Right lung (tissue), 10 donors: ENCODE measurements at places on chromosomes 11 and 22.

- no peak for DNase-seq
These were observed 43.3 kb downstream of the RBFOX2 start for GRCh38 chr22:35985371-35985770.

DNA sequence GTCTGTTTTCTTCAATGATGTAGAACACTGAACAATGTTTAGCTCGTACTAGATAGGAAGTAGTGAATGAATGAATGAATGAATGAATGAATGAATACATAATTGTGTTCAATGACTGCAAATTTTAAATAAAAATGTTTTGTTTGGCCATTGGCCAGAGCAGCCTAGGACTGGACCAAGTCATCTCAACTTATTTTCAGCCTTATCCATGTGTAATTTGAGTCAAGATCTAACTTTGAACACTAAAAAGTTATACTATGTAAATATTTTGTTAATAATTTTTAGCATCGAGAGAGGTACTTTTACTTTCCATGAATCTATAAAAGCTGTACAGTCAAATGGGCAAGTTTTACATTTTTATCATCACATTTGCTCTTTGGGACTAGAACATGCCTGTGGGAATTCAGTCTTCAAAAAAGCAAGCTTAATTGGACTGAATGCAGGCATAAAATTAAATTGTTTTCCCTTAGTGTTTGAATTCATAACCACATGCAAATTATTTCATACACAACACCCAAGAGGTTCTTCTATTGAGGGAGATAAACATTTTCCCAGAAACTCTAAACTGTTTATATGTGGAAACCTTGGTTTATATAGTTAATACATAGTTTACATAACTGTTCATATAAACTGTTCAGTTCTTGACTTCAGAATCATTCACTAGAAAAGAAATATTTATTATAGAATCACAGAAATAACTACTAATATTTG is 222.1 kb upstream of the ANO3 start:
- DNase-seq = no peak

DNA sequence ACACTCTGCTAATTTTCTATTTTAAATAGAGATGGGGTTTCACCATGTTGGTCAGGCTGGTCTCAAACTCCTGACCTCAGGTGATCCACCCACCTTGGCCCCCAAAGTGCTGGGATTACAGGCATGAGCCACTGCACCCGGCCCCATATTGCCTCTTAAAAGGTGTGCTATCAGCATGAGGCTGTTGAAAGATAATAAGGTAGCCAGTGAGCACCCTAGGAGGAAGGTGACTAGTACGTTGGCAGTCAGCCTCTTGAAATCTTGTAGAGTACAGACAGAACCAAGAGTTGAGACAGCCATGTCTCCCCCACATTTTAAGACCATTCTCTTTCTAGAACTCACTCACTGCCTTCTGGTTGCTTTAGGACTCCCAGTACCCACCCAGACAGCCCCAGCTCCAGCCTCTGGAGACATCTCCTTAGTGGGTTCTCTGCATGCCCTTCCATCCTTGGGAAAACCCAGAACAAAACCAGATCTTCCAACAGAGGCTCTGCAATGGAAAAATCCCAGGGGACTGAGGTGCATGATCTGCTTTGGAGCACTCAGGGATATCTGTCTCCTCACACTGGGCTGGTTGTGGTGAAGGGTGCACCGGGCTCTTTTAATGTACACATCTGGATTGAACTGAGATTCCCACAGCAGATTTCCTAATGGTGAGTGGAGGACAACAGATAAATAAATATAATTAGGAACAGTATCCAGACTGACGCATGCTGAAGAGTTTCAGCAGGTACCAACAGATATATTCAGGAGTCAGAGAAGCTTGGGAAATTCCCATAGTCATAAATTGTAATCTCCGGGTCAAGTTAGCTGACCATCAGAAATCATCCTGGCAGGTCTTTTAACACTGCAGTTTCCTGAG is 49.4 kb downstream of the LRRC74B start:
- no peak for DNase-seq

DNA sequence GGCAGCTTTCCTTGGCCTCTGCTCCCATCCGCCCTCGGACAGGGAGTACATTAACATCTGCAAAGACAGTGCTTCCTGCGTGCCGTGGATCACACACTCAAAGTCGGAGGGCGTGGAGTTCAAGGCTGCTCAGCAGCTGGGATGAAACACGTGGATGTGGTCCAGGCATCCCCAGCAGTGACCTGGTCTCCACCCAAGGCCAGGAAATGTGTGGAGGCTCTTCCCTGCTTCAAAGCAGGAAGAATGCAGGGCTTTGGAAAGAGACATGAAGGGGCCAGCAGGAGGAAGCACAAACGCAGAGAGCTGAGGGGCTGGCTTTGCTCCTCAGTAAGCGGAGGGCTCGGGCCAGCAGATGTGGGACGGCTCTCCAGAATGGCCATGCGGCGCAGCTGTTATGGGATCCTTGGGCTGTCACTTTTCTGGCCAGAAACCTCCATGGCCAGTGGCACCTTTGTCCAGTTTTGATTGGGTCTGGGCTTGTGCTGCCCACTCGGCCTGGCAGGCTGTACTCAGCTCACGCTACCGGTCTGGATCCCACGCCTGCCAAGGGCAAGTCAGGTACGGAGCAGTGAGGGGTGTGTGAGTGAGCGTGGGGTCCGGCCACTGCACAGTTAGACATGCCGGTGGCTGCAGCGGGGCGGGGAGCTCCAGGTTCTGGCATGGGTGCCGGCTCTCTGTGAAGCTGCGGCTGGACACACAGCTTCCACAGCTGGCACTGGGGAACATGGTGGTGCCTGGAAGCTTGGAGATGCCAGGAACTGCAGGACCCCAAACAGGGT is 438.0 kb downstream of the TBC1D22A start:
- DNase-seq = peak; percentile 52

- peak; percentile 39 for DNase-seq
These were observed 122.2 kb downstream of the APOL5 start for GRCh38 chr22:35839841-35840301.

GRCh38 chr11:133038850-133039249 is 493.5 kb downstream of the OPCML start:
- DNase-seq = no peak

GRCh38 chr11:106399076-106399511 is 321.6 kb downstream of the AASDHPPT start:
- DNase-seq = peak; percentile 2

DNA sequence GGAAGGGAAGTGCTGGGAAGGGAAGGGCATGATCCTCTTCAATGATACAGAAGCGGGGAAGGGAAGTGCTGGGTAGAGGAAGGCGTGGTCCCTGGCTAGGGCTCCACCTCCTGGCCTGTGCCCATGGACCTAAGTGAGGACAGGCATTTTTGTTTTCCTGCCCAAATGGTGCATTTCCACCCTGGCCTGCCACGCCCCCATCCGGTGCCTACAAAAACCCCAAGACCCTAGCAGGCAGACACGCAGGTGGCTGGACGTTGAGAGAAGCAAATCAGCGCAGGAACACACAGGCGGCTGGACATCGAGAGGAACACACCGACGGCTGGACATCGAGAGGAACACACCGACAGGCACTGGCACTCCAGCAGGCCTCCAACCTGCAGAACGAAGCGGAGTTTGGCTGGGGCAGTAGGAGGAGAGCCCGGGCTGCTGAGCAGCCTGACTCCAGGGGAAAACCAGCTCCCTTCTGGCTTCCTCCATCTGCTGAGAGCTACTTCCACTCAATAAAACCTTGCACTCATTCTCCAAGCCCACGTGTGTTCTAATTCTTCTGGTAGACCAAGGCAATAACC is 628.3 kb downstream of the BUD13 start:
- DNase-seq = no peak

DNA sequence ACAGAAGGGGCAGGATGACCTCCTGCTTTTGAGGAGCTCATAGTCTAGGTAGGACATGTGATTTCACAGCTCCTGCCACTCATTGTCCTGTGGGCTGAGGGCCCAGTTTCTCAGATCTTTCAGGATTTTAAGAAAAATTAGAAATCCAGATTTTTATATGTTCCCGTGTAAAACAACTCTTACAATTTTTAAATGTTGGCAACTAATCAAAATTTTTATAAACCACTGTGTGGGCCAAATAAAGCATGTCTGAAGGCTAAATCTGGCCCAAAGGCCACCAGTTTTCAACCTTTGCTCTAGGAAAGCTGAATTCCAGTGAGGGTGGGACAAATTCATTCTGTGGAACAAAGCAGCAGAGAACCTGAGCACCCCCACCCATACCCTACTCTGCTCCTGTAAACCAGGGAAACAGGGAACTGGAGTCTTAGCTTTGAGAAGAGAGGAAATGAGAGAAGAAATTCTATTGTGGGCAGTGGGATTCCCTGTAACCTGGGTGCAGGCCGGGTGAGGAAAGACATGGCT is 20.6 kb downstream of the LRRC32 start:
- no peak for DNase-seq

- no peak for DNase-seq
These were observed 503.2 kb downstream of the OPCML start for GRCh38 chr11:133029107-133029506.

GRCh38 chr11:9142732-9143131 is 51.3 kb upstream of the SCUBE2 start:
- DNase-seq = no peak

GRCh38 chr11:14137284-14137683 is 174.8 kb downstream of the SPON1 start:
- DNase-seq = no peak

DNA sequence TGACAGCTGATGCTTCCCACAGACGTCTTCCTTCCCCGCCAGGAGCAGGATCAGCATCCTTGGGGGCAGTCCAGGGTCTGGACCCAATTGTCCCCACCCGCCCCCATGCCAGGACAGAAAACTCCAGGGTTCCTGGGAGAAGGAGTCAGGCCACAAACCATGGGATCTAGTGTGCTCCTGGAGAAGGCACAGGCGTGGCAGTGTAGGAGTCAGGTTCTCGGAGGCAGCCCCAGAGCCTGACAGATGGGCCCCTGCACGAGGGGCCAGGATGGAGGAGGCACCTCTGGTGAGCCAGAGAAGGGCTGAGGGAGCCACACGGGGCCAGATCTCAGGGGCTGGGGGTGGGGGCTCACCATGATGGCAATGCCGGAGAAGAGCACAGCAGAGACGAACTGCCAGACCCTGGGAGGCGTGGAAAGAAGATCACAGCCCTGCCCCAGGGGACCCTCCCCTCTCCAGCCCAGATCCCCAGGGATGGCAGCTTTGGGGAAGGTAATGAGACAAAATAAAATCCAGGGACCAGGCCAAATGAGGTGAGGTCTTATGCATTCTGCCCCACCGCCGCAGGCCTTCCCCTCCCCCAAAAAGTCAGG is 13.6 kb downstream of the TP53I11 start:
- no peak for DNase-seq

GRCh38 chr11:1277936-1278512 is 31.4 kb downstream of the TOLLIP start:
- DNase-seq = no peak

GRCh38 chr22:22822106-22822505 is 65.5 kb upstream of the IGLL5 start:
- no peak for DNase-seq

GRCh38 chr11:112650527-112650926 is 310.7 kb upstream of the NCAM1 start:
- DNase-seq = no peak

DNA sequence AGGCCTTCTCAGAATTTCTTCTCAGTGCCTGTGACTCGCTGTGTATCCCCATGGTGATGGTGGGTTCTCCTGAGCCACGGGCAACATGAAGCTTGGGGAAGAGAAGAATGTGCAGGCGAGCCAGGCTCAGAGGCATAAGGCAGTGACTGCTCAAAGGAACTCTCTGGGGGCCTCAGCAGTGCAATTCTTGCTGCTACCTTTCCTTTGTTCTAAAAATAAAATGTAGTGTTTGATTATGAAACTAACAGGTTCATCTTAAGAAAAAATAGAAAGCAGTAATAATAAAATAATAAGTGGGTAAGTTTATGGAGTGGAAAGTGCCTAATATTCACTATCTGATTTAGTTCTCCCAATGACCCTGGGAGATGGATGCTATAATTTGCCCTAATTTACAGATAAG is 46.7 kb downstream of the MEI1 start:
- DNase-seq = no peak

- DNase-seq = no peak
These were observed 62.7 kb upstream of the ARHGAP42 start for GRCh38 chr11:100624346-100624745.

- no peak for DNase-seq
These were observed 6.5 kb downstream of the SF1 start for GRCh38 chr11:64771861-64772260.

DNA sequence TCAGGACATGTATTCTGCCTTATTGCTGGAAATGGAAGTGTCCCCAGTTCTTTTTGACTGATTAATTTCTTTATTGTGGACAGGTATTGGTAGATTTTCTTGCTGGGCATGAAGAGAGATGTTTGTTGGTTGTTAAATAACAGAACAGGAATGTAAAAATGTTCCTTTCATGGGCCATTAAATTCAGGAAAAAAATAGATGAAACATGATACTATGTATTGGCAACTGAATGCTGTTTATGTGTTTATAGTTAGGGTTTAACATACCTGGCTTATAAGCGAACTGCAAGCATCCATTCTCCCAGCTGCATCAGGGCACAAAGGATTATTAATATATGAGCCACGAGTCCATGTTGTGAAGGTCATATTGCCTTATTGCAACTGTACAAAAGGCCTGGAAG is 368.5 kb downstream of the NELL1 start:
- no peak for DNase-seq

GRCh38 chr11:112694245-112694644 is 267.0 kb upstream of the NCAM1 start:
- no peak for DNase-seq

DNA sequence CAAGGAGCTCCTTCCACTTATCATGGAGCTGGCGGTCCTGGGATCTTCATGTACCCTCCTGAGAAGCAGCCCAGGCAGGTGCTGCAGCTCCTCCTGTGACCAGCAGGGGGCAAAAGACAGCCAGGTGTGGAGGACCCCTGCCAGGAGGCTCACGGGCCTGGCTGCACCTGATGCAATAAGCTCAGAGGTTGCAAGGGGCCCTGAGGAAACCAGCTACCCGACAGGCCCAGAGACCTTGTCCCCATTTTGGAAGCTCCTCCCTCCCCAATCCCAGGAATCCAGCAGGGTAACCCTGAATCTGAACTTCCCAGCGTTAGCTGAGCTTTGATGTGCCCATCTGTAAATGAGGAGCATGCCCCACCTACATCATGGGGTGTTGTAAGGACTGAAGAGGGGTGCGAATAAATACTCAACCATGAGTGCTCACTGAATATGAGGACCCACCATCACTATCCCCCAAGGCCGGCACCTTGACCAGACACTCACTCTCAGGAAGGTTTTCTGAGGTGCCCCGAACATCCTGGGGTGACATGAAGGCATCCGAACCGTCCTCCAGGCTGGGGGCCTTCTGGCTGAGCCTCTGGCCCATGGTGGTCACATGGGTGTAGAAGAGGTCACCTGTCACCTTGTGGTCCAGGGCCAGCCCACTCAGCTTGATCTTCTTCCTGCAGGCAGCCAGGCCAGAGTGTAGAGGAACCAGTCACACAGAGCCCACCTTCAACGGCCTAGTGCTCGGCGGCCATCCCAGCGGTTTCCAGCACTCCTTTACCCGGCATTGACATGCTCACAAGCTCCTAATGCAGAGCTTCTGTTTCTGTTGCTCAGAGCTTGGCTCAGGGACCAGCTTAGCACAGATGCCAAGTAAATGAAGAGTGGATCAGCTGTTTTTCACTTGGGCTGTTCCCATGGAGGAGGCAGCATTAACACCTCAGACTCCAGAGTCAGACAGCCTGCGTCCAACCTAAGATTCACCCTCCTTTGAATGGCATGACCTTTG is 21.7 kb downstream of the SLC43A1 start:
- no peak for DNase-seq

GRCh38 chr11:9573775-9574621 is 528 bp downstream of the WEE1 start:
- peak; percentile 45 for DNase-seq

GRCh38 chr11:86152006-86152862 is 83.3 kb upstream of the PICALM start:
- DNase-seq = no peak
